DMS153 (cell line): ENCODE measurements at places on chromosomes 7 and 10.

DNA sequence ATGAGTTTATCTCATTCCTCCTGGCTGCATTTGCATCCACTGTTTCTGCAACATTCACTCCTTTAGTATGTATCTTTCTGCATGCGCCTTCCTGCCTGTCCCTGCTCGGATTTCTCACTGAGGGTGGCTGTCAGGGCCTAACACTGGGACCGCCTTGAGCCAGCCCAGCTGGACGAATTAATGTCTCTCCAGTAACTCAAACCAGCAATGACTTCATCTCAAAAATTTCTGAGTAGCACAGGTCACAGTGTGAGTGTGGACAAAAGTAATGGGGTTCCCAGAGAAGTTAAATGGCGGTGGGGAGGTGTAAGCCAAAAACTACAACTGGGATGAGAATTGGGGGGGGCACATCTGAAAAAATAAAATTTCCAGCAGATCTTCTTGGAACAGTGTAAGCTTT lies 444.0 kb upstream of the MGMT start:
- DNase-seq: no peak

DNA sequence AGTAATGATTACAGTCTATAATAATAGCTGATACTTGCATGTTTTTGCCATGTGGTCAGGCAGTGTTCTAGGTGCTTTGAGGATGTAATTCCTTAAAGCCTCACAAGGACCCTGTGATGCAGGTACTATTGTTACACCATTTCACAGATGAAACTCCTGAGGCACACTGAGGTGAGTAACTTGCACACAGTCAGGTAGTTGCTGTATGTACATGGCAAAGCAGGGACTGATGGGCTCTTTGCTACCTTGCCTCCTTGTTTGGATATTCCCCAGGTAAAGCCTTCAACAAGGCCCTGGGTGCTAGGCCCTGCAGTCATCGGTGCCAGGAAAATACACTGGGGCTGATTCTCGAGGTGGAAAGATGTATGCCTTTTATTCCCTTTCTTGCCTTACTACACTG lies 317.5 kb downstream of the CXCL12 start:
- DNase-seq: no peak

GRCh38 chr10:71388171-71388570 lies 8.5 kb upstream of the CDH23 start:
- DNase-seq: no peak

DNA sequence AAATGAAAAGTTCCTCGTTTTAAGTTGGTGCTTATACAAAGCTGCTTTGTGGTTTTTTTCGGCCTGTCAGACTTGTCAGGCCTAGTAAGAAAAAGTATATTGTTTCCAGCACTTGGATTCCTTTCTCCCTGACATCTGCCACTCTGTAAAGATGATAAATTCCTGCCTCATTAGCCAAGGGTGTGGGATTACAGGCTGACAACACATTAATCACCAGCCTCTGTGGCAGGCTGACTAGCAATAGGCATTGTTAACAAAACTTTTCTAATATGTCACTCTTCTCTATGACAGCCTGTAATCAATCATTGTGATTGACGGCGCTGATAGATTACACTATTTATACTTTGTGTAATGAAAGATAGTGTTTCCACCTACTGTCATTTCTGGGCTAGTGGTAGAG lies 682.5 kb downstream of the LRMDA start:
- DNase-seq: peak; percentile 22

DNA sequence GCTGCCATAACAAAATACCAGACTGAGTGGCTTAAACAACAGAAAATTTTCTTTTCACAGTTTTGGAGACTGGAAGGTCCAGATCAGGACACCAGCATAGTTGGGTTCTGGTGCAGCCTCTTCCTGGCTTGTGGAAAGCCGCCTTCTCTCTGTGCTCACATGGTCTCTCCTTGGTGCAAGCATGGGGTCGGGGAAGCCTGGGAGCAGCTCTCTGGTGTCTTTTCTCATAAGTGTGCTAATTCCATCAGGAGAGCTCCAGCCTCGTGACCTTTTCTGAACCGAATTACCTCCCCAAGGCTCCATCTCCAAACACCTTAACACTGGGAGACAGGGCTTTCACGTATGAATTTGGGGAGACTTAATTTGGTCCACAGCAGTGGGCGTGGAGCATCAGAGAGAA lies 4.8 kb upstream of the GTPBP4 start:
- DNase-seq: no peak

- peak; percentile 3 for DNase-seq
Observed at GRCh38 chr10:108060246-108060645, 895.7 kb upstream of the SORCS1 start.

- no peak for DNase-seq
Observed at GRCh38 chr7:55272328-55272727, 92.8 kb upstream of the LANCL2 start.

GRCh38 chr7:107632492-107632865 lies 28.1 kb upstream of the SLC26A4 start:
- DNase-seq: no peak

DNA sequence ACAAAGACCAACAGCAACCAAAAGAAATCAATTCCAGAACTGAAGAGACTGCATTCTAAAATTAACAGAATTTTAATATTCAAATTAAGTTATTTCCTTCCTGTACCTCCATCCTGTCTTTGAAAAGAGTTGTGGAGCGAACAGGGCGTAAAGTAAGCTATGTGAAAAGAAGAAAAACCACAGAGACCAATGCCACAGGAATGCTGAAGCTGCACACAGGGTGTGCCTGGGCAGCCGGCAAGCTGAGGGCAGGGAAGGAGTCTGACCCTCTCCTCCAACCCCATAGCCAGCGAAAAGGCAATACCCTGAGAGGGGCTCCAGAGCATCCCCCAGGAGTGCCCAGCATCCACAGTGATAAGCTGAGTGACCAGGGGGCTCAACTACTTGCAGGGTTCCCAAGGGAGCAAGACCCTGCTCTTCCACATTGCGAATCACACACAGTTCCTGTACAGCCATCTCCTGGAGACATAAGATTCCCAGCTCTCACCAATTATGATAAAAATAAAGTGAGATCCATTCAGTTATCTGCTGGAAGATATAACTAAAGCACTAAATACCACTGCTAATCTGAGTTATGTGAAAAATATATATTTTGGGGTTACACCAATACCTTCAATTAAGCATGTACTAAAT lies 93.8 kb downstream of the PARD3 start:
- DNase-seq: no peak

DNA sequence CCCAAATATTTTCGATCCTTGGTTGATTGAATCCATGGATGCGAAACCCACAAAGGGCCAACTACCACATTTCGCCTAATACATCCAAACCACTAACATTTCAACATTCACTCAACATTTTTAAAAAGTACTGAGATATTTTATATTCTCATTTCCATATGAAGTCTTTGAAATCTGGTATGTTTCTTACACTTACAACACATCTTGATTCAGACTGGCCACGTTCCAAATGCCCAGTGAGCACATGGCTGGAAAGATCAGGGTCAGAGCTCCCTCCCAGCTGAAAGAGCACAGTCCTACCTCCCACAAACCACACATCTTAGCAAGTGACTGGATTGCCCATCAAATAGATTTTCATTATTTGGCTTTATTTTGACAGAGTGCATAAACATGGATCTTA lies 18.9 kb downstream of the NCAPG2 start:
- DNase-seq: no peak
